ENCODE measurements at places on chromosomes 2 and 18. TPM values are rescaled to one million over a fixed set of nuclear protein-coding genes. Genes with fewer than 3 reads are reported as not detected.
A peak's percentile ranks its signal among the peaks of the same experiment; 100 is the strongest.

- no peaks in the 10 kb centered on the region for H3K27me3 ChIP-seq
- H3K36me3 ChIP-seq = no peaks in the 10 kb centered on the region
- H3K4me3 ChIP-seq = no peak overlapping the region
Observed at GRCh38 chr2:177783835-177784744, 288.5 kb downstream of the PDE11A start.

DNA sequence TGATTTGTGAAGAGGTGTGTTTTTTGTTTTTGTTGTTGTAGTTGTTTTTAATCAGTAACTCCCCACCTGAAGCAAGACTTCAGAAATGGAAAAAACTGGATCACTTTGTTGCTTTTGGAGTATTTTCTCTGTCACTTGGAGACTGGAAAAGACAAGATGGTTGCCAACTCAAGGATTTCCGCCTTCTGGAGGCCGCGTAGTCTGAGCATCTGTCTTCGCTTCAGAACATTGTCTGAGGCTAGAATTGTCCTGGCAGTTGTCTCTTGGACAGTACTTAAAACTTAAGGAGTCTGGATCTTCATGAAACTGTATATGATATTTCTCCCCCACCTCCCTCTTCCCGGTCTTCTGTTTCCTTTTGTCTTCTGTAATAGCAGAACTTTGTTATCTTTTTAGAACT is 67.7 kb downstream of the ARHGAP28 start:
- H3K4me3 ChIP-seq = no peak overlapping the region
- no peak for DNase-seq
- H3K4me1 ChIP-seq = no peaks in the 10 kb centered on the region
- H3K27me3 ChIP-seq = no peaks in the 10 kb centered on the region

DNA sequence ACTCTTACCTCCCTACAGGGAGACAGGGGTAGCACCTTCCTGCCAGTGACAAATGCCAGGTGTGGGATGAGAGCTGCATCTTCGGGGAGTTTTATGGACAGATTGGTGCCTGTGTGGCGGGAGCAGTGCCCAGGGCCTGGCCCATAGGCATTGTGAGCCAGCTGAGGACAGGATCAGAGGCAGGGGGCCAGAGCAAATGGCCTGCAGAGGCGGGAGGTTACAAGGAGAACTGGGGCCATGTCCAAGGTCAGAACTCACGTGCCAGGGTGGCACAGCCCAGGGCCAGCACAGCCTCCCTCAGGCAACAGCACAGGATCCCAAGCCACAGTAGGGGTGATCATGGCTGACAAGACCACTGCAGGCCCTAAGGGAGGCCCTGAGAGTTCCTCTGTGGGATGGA is 40.2 kb upstream of the MCFD2 start:
- DNase-seq = no peak
- peak overlapping the region; percentile 10 for H3K27ac ChIP-seq
- no peaks in the 10 kb centered on the region for H3K4me1 ChIP-seq
- H3K36me3 ChIP-seq = peaks cover 7% of the 10 kb centered on the region
- H3K4me3 ChIP-seq = no peak overlapping the region

- H3K4me1 ChIP-seq = no peaks in the 10 kb centered on the region
- no peaks in the 10 kb centered on the region for H3K27me3 ChIP-seq
- H3K27ac ChIP-seq = no peak overlapping the region
- H3K36me3 ChIP-seq = no peaks in the 10 kb centered on the region
- peak overlapping the region; percentile 64 for H3K4me3 ChIP-seq
Observed at GRCh38 chr18:34978533-34978893, 62.7 kb upstream of the MAPRE2 start.

DNA sequence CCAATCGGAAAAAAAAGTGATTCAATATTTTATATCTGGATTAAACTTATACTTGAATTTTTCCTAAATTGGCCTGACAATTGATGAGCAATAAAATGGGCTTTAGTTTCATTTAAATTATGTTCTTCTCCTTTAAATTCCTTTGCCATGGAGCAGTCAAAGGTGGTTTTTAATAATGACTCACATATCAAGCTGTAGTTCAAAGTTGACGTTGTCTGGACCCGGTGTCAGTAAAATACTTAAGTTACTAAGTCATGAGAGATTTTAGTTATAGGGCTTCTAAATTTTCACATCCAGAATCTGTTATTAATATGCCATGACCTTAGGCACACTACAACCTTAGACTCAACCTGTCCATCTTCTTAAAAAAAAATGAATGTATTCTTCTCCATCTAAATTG is 62.5 kb downstream of the CDH2 start:
- H3K4me3 ChIP-seq = no peak overlapping the region
- DNase-seq = no peak
- no peak overlapping the region for H3K27ac ChIP-seq
- no peaks in the 10 kb centered on the region for H3K4me1 ChIP-seq
- H3K36me3 ChIP-seq = no peaks in the 10 kb centered on the region

ITGB6 gene
- total RNA-seq = 7.3 TPM

CRYGC gene
- total RNA-seq = 1.3 TPM

DSC3 gene
- total RNA-seq = 13.5 TPM

DTNA gene
- total RNA-seq = 10.7 TPM

DNAH6 gene
- total RNA-seq = 4.9 TPM
